Activated naive CD4-positive, alpha-beta T cell treated with anti-CD3 and anti-CD28 coated beads, Interleukin-2, amount 50 U/mL, for 16 hours (primary cell): ENCODE measurements at places on chromosomes 7 and 10.

GRCh38 chr7:80957226-80957777 lies 38.5 kb upstream of the SEMA3C start:
- no peak for DNase-seq

GRCh38 chr7:106878748-106879439 lies 13.8 kb downstream of the PIK3CG start:
- DNase-seq: no peak

DNA sequence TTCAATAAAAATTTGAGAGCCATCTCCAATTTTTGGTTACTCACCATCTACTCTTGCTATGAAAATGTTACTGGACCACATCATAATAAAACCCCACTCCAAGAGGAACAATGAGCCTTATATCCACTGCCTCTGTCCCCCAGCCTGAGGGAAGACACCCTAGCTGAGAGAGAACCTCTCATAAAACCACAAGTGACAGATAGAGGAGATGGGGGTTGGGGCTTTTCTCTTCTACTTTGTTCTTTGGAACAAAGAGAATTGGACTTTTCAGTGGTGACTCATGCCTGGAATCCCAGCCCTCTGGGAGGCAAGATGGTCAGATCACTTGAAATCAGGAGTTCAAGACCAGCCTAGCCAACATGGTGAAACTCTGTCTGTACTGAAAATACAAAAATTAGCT lies 27.6 kb upstream of the TAS2R16 start:
- DNase-seq: no peak

GRCh38 chr10:34696423-34696822 lies 118.7 kb downstream of the PARD3 start:
- no peak for DNase-seq

GRCh38 chr10:80283119-80283518 lies 6.3 kb downstream of the MAT1A start:
- DNase-seq: no peak

- no peak for DNase-seq
Measured at GRCh38 chr7:120554960-120555571, 282.1 kb downstream of the KCND2 start.

DNA sequence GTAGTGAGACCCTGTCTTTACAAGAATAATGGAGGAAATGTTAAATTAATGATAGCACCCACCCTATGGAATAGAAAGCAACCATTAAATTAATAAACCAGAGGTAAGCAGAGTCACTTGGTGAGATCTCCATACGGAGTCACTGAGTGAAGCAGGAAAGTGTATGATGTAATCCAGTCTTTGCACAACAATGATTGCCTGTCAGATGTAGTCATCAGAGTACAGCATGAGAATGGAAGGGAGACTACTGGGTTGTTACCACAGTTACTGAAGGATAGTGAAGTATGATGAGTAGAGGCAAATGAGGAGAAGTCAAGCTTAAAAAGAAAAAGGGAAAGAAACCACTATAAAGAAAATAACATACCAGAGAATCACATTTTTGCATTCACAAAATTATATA lies 371.9 kb upstream of the SHH start:
- DNase-seq: no peak

GRCh38 chr10:93841961-93842360 lies 51.8 kb upstream of the SLC35G1 start:
- no peak for DNase-seq

GRCh38 chr10:84429926-84430520 lies 101.6 kb downstream of the CCSER2 start:
- peak; percentile 63 for DNase-seq

- no peak for DNase-seq
Measured at GRCh38 chr10:125482108-125482507, 200.9 kb downstream of the TEX36 start.

DNA sequence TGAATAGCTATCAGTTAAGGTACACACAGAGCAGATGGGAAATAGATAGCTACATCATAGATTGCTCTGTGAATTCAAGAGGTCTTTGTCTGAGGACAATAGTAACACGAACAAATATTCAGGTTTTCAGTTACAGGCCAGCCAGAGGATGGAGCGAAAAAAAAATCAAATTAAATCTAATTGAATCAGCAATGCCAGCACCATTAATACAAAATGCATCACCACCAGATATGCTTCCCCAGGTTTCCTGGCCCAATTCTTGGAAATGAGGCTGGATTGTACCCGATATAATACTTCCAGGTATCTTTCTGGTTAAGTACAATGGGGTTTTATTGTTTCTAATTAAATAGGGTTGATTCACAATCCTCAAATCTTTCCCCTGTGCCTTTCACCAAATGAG lies 975.8 kb upstream of the AUTS2 start:
- DNase-seq: no peak

GRCh38 chr10:18359812-18360211 lies 219.6 kb downstream of the CACNB2 start:
- no peak for DNase-seq

GRCh38 chr10:119090026-119090795 lies 9.6 kb upstream of the EIF3A start:
- peak; percentile 22 for DNase-seq
